ENCODE measurements at places on chromosomes 11 and 22. TPM values are rescaled to one million over a fixed set of nuclear protein-coding genes. Genes with fewer than 3 reads are reported as not detected.

Gene IGSF9B
- total RNA-seq: 70.8 TPM

Gene TMEM45B
- 3.3 TPM for total RNA-seq

Gene TRABD
- 136 TPM for total RNA-seq

Gene SSTR3
- 3.4 TPM for total RNA-seq

Gene ACR
- not detected for total RNA-seq

Gene SAA2
- not detected for total RNA-seq

Gene CYP2D6
- total RNA-seq: 2.4 TPM

Gene CABP4
- total RNA-seq: 2.3 TPM

Gene LIF
- total RNA-seq: 94.8 TPM

- H3K27me3 ChIP-seq: peaks cover 60% of the 10 kb centered on the region
- no peaks in the 10 kb centered on the region for H3K36me3 ChIP-seq
- peaks cover 6% of the 10 kb centered on the region for H3K4me1 ChIP-seq
- DNase-seq: no peak
- no peak overlapping the region for H3K4me3 ChIP-seq
Measured at GRCh38 chr11:119585043-119585781, 143.8 kb downstream of the NECTIN1 start.

GRCh38 chr11:119144825-119145486 is 3.9 kb upstream of the ABCG4 start:
- peaks cover 2% of the 10 kb centered on the region for H3K4me1 ChIP-seq
- H3K27ac ChIP-seq: no peak overlapping the region
- peak; percentile 37 for DNase-seq
- H3K27me3 ChIP-seq: peaks cover 49% of the 10 kb centered on the region
- no peaks in the 10 kb centered on the region for H3K36me3 ChIP-seq

DNA sequence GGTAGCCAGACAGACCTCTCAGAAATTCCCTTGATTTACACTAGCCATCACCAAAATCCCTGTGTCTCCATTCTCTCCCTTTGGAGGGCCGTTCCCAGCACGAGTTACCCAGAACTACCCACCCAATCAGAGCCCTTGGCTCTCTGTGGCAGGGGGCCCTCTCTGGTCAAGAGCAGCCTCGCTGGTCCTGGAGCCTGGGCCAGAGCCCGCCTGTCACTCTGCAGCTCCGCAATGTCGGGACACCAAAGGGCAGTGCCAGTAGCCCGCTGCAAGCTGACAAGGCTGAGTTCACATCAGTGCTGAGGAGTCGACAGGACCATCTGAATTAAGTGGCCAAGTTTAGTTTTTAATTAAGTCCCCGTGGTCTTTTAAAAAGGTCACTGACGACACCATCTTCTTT is 241.6 kb downstream of the ST3GAL4 start:
- peaks cover 13% of the 10 kb centered on the region for H3K27me3 ChIP-seq
- no peaks in the 10 kb centered on the region for H3K36me3 ChIP-seq

- peaks cover 18% of the 10 kb centered on the region for H3K36me3 ChIP-seq
- H3K27ac ChIP-seq: peak overlapping the region; percentile 89
- H3K4me1 ChIP-seq: peaks cover 30% of the 10 kb centered on the region
- H3K4me3 ChIP-seq: peak overlapping the region; percentile 85
- H3K27me3 ChIP-seq: no peaks in the 10 kb centered on the region
Measured at GRCh38 chr11:64268893-64269539, 15.4 kb downstream of the BAD start.

DNA sequence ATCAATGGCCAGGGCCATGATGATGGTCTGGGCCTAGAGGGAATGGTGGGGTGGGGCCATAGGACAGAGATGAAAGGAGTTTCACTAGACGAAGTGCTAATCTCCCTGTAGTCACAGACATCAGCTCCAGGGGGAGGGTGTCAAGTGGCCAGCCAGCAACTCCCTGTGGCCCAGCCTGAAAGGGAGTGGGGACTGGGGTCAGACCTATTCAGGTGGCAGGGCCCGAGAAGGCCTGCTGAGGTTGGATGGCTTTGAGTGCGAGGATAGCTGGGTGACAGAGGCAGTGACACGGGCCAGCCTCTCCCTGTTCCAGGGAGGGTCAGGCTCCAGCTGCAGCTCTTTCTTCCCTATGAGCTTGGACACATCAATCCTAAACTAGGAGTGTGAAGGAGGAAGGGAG is 11.0 kb downstream of the TOB2 start:
- no peak for DNase-seq
- H3K36me3 ChIP-seq: peaks cover 46% of the 10 kb centered on the region
- peak overlapping the region; percentile 21 for H3K27ac ChIP-seq
- H3K27me3 ChIP-seq: no peaks in the 10 kb centered on the region

DNA sequence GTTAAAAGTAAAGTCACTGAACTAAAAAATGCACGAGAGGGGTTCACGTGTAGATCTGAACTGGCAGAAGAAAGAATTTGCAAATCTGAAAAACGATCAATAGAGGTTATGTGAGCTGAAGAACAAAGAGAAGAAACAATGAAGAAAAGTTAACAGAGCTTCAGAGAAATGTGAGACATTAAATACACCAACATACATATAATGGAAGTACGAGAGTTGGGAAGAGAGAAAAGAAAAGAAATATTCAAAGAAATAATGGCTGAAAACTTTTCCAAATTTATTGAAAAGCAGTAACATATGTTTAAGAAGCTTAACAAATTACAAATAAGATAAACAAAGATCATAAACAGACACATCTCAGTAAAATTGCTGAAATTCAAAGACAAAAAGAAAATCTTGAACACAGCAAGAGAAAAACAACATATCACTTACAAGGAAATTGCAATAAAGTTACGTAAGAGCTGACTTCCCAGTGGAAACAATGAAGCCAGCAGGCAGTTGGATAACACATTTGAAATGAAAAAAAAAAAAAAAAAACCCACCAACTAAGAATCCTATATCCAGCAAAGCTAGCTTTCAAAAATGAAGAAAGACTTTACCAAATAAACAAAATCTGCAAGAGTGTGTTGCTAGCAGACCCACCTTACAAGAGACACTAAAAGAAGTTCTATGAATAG is 56.8 kb downstream of the EMSY start:
- no peak for DNase-seq
- H3K27ac ChIP-seq: no peak overlapping the region

- peaks cover 30% of the 10 kb centered on the region for H3K27me3 ChIP-seq
- H3K4me1 ChIP-seq: peaks cover 3% of the 10 kb centered on the region
- no peak overlapping the region for H3K4me3 ChIP-seq
- DNase-seq: no peak
- H3K27ac ChIP-seq: no peak overlapping the region
Measured at GRCh38 chr11:130625578-130626306, 177.3 kb downstream of the ADAMTS15 start.

- no peak overlapping the region for H3K27ac ChIP-seq
- no peaks in the 10 kb centered on the region for H3K36me3 ChIP-seq
- peaks cover 11% of the 10 kb centered on the region for H3K4me1 ChIP-seq
- H3K27me3 ChIP-seq: peaks cover 2% of the 10 kb centered on the region
Measured at GRCh38 chr11:123122341-123122740, 60.4 kb upstream of the HSPA8 start.

DNA sequence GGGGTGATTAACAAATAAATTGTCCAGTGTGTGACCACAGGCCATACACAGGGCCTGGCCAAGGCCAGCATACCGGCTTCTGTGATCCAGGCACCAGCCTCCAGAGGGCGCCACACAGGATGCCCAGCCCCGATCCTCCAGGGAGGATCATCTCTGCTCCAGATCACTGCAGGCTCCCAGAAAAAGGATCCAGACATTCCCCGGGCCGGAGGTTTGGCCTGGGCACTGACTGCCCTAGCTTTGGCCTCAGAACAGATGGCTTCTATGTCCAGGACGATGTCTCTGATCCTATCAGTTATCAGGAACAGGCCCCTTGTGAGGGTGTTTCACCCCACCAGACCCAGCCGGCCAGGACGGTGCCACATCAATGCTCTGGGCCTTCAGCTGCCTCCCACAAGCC is 74.5 kb upstream of the LMO1 start:
- no peak overlapping the region for H3K27ac ChIP-seq
- H3K36me3 ChIP-seq: no peaks in the 10 kb centered on the region
- no peak overlapping the region for H3K4me3 ChIP-seq
- peaks cover 2% of the 10 kb centered on the region for H3K27me3 ChIP-seq
- H3K4me1 ChIP-seq: no peaks in the 10 kb centered on the region
- peak; percentile 36 for DNase-seq

GRCh38 chr11:31397239-31397834 is 27.7 kb downstream of the DNAJC24 start:
- H3K4me1 ChIP-seq: no peaks in the 10 kb centered on the region
- H3K27me3 ChIP-seq: no peaks in the 10 kb centered on the region
- no peak for DNase-seq
- no peak overlapping the region for H3K4me3 ChIP-seq
- no peak overlapping the region for H3K27ac ChIP-seq
- H3K36me3 ChIP-seq: peaks cover 6% of the 10 kb centered on the region

- no peaks in the 10 kb centered on the region for H3K27me3 ChIP-seq
- DNase-seq: no peak
- peaks cover 36% of the 10 kb centered on the region for H3K4me1 ChIP-seq
- no peaks in the 10 kb centered on the region for H3K36me3 ChIP-seq
- no peak overlapping the region for H3K27ac ChIP-seq
- H3K4me3 ChIP-seq: no peak overlapping the region
Measured at GRCh38 chr11:9138133-9138453, 46.7 kb upstream of the SCUBE2 start.

DNA sequence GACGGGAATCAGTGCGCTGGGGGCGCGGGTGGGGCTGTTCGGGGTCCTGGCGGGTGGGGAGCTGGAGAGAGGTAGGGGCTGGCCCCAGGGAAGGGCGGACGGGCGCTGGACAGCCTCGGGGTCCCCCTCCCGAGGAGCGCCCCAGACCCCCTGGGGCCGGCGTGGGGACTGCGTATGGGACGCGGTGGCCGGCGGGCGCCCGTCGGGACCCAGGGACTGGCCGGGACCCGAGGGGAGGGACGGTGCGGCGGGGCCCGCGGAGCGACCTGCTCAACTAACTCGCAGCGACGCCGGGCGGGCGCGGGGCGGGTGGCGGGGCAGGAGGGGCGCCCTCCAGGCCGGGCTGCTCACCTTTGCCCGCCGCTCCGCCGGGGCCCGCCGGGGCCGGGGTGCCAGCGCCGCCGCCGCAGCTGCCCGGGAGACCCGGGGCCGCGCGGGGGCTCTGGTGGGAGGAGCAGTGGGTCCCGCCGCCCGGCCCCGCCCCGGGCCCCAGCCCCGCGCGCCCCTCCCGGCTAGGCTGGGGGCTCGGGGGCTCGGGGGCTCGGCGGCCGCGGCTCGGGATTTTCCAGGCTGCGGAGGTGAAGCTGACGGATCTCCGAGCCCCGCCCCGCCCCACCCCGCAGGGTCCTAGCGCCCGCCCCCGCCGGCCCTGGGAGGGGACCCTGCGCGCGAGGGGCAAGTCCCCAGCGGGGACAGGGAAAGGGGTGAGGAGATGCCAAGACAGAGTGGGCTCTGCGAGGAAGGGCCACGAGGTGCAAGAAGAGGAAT is 12.3 kb downstream of the STARD10 start:
- peaks cover 11% of the 10 kb centered on the region for H3K27me3 ChIP-seq
- peaks cover 15% of the 10 kb centered on the region for H3K4me1 ChIP-seq
- no peak overlapping the region for H3K27ac ChIP-seq
- peak overlapping the region; percentile 72 for H3K4me3 ChIP-seq
- no peaks in the 10 kb centered on the region for H3K36me3 ChIP-seq
- peak; percentile 42 for DNase-seq

GRCh38 chr11:64757549-64758329 is 2.0 kb downstream of the PYGM start:
- no peak overlapping the region for H3K27ac ChIP-seq
- DNase-seq: no peak
- H3K4me3 ChIP-seq: no peak overlapping the region
- H3K36me3 ChIP-seq: peaks cover 24% of the 10 kb centered on the region
- H3K27me3 ChIP-seq: no peaks in the 10 kb centered on the region

- no peak overlapping the region for H3K4me3 ChIP-seq
- H3K27me3 ChIP-seq: no peaks in the 10 kb centered on the region
- no peak for DNase-seq
- no peak overlapping the region for H3K27ac ChIP-seq
Measured at GRCh38 chr11:69251639-69252489, 42.1 kb upstream of the MYEOV start.

- no peaks in the 10 kb centered on the region for H3K27me3 ChIP-seq
- peak overlapping the region; percentile 78 for H3K27ac ChIP-seq
- H3K36me3 ChIP-seq: peaks cover 67% of the 10 kb centered on the region
- DNase-seq: no peak
- H3K4me3 ChIP-seq: peak overlapping the region; percentile 38
Measured at GRCh38 chr11:85699957-85700741, 14.2 kb upstream of the CCDC89 start.

GRCh38 chr11:45918962-45919675 is 1.4 kb upstream of the PEX16 start:
- H3K27ac ChIP-seq: peak overlapping the region; percentile 97
- H3K36me3 ChIP-seq: peaks cover 17% of the 10 kb centered on the region
- H3K4me3 ChIP-seq: peak overlapping the region; percentile 97
- H3K27me3 ChIP-seq: peaks cover 13% of the 10 kb centered on the region
- peaks cover 45% of the 10 kb centered on the region for H3K4me1 ChIP-seq

GRCh38 chr22:47295226-47295901 is 532.9 kb downstream of the TBC1D22A start:
- H3K4me1 ChIP-seq: no peaks in the 10 kb centered on the region
- H3K27me3 ChIP-seq: no peaks in the 10 kb centered on the region
- no peak overlapping the region for H3K27ac ChIP-seq

GRCh38 chr22:20808844-20809243 is 34.9 kb downstream of the SERPIND1 start:
- no peak for DNase-seq
- no peaks in the 10 kb centered on the region for H3K27me3 ChIP-seq
- peaks cover 1% of the 10 kb centered on the region for H3K4me1 ChIP-seq
- no peak overlapping the region for H3K4me3 ChIP-seq
- peaks cover 67% of the 10 kb centered on the region for H3K36me3 ChIP-seq

DNA sequence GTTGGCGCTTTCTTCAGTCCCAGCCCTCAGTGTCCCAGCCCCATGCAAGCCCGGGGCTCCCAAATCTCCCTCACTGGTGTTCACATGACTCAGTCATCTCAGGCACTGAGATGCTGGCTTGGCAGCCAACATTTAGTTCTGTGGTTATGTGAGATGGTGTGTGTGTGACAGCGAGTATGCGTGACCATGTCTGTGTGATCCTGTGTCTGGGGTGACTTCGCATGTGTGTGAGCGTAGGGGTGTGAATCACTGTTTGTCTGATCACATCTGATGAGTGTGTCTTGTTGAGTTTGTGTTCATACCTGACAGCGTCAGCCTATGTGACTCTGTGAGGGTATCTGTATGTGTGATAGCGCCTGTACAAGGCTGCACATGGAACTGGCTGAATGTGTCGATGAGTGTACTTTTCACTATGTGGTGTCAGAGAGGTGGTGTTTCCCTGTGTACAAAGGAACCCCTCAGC is 16.2 kb downstream of the CREB3L1 start:
- peaks cover 10% of the 10 kb centered on the region for H3K4me1 ChIP-seq
- H3K4me3 ChIP-seq: no peak overlapping the region
- H3K27me3 ChIP-seq: peaks cover 31% of the 10 kb centered on the region
- no peak overlapping the region for H3K27ac ChIP-seq

Measured in activated CD4-positive, alpha-beta memory T cell treated with anti-CD3 and anti-CD28 coated beads, Interleukin-2, amount 10 ng/mL, durations not matched to agents 7 days and 5 days (primary cell).